NCI-H1048 (cell line): ENCODE measurements at places on chromosomes 13 and 19.

DNA sequence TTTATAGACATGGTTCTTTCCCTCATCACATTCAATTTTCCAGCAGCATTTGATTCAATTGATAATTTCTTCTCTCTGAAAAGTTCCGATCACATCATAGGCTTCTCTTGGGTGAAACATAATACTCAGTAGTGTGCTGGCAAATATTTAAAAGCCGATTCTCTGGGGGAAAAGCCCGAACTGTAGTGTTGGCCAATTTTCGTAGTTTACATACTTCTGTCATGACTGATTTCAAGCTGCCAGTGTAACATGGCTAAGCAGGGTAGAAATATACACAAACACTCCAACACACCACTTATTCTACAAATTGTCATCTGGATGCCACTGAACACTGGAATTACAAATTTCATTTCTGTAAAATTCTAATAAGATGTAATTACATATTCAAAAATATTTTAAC is 56.1 kb upstream of the FREM2 start:
- no peak for DNase-seq

DNA sequence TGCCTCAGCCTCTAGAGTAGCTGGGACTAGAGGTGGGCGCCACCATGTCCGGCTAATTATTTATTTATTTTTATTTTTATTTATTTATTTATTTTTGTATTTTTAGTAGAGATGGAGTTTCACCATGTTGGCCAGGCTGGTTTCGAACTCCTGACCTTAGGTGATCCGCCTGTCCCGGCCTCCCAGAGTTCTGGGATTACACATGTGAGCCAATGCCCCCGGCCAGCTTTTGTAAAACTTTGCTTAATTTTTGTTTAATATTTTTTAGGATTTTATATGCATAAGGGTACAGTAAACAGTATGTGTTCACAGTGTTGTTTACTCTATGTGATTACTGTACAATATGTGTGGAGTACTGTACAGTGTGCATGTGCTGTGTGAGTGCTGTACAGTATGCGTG is 98.7 kb downstream of the ZMYM2 start:
- DNase-seq: no peak

DNA sequence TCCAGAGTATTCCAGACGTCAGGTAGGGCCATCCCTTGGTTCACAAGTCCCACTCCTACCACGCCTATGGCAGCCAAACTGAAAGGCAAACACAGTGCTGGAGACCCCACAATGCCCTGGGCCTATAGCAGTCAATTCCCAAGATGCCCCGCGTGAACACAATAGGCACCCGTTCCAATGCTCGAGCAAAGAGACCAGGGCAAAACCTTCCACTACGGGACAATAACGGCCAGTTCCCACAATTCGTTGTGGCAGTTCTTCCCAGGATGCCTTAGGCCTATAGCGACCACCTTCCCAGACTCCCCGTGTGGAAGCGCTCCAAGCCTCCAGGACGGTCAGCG is 538 bp downstream of the ZNF428 start:
- no peak for DNase-seq

DNA sequence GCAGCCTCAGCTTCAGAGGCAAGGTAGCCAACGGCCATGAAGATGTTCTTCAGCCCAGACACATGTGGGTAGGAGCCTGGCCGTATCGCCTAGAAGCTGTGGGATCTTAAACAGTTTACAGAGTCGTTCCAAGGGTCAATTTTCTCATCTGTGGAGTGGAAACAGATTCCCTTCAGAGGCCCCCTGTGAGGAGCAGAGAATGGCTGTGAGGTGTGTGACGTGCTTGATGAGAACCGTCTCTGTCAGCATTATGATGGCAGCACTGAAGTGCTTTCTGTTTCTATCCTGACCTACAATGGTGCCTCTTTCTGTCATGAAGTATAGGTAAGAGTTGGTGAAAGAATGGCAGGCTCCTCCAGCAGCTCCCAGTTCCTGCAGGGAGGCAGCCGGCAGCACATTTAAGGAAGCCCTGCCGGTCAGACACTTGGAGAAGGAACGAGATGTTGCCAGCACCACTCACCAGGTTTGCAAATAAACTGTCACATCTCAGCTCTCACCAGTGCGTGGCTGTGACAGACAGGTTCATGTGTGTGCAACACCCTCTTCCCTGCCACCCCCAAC is 277.3 kb downstream of the FOXO1 start:
- DNase-seq: no peak

GRCh38 chr13:40163066-40164000 is 503.1 kb downstream of the FOXO1 start:
- no peak for DNase-seq

GRCh38 chr13:52061587-52061986 is 37.1 kb downstream of the UTP14C start:
- no peak for DNase-seq

- DNase-seq: no peak
Observed at GRCh38 chr13:79227418-79227817, 178.6 kb downstream of the RBM26 start.

- no peak for DNase-seq
Observed at GRCh38 chr19:3411636-3412035, 45.3 kb downstream of the NFIC start.
